ENCODE measurements at places on chromosomes 13 and 19.

DNA sequence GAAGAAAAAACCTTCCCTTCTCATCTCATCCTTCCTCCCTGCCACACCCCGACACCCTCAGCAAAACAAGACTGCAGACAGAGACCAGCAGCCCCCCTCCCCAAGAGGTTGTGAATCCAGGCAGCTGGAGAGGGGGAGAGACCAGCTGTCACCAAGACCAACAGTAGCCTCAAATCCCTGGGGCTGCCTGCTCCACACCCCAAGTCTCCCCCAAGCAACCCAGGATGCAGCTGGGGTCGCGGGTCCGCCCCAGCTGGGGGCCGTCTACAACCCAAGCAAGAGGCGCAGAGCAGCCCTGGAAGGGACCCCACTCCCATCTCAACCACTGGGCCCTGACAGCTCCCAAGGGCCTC is 7.1 kb downstream of the KLF16 start:
- no peak for DNase-seq

DNA sequence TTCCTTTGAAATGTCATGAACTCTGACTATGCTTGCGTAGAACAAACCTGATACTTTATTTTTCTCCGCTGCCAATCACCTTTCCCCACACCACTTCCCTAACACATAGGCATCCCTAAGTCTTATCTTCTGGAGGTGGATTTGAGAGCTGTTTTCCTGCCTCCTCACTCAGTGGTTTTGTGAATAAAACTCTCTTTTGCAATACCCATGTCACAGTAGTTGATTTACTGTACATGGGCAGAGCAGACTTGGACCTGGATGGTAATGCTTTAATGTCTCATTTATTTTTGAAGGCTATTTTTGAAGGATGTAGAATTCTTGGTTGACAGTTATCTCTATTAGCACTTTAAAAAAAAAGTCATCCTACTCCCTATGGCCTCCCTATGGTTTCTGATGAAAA is 881.8 kb downstream of the SLITRK5 start:
- DNase-seq, result no peak

DNA sequence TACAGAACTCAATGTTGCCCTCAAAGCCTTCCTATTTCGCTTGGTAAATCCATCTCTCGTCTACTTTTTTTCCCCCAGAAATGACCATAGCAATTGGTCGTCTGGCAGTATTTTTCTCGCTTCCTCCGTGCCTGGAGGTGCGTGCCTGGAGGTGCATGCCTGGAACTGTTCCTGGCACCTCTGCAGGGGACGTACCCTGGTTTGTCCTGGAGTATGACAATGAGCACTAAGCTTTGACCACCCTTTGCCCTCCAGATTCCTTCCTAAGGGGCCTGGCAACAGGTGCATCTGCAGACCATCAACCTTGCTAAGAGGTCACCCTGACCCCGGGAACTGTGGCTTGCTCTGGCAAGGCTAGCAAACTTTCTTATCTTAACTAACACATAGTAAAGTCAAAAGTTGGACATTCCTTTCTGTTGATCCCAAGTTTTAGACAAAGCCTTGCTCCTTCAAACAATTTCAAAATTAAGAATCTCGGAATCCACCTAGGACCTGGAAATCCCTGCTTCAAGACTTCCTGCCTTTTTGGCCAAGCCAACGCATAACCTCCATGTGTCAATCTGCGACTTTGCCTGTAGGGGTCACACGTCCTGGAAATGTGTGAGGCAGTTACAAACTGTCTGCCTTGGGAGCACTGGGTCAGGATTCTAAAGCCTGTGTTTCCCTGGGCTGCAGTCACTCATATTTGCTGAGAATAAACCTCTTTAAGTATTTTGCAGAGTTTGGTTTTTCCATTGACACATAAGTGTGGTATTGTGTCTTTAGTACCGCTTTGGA is 28.8 kb upstream of the TUBGCP3 start:
- DNase-seq, result no peak

DNA sequence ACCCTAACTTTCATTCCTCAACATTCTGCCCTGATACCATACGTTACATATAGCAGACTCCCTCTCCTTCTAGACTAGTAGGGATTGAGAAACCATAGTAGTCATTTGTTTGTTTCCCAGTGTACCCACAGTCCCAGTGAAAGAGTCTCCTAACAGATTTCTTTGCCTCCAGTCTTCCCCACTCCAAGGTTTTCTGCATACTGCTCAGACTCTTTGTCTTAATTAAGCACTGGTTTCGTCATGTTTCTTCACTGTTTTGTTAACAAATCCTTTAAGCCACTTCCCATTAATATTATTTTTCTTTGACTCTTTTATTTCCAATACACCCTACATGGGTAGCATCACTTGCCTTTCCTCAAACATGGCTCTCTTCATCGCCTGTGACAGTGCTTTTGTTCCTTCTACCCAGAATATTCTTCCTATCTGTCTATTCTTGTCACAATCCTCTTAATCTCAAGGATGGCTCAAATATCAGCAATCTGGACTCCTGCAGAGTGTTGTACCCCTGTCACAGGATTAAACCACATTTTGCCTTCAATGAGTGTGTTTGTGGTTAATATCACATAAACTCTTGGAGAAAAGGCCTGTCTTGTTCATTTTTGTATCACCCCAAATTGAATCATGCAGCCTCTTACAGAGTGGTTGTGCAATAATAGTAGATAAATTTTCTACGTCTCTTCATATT is 92.7 kb upstream of the KLF12 start:
- no peak for DNase-seq

GRCh38 chr19:4800591-4801081 is 9.1 kb downstream of the FEM1A start:
- no peak for DNase-seq

DNA sequence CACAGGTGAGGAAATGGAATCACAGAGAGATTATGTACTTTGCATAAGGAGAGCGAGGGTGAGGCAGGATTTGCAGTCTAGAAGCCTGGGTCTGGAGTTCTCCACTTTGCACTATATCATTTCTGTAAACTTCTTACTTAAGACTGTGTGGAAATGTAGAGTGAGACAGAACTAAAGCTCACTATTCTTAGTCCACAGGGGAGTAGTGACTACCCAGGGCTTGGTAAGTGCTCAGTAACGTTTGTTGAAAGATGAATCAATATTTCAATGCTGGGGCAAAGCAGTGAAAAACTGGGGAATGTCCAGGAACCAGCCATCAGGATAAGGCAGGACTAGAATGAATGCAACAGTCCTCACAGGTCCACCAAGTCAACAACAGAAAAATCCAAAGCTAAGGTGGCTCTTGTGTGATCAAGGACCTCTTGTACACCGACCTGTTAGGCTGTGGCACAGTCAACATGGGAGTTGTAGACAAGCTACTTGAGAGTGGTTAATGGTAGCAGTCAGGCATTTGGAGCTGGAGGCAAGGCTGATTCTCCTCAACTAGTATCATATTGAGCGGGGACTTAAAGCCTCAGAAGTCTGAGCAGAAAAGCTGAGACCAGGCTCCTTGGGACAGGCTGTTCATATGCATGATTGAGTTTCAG is 929 bp upstream of the TNFSF13B start:
- no peak for DNase-seq

DNA sequence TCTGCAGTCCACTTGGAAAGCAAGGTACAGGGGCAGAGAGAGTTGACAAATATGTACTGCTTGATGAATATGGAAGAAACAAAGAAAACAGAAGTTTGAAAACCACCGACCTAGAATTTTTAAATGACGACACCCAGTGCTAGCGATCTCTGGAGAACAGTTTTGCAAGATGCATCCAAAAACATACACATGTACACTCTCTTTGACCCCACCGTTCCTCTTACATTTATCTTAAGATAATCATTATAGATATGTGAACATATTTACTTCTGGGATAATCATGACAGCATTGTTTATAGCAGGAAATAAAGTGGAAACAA is 40.8 kb upstream of the IGSF23 start:
- DNase-seq, result no peak

DNA sequence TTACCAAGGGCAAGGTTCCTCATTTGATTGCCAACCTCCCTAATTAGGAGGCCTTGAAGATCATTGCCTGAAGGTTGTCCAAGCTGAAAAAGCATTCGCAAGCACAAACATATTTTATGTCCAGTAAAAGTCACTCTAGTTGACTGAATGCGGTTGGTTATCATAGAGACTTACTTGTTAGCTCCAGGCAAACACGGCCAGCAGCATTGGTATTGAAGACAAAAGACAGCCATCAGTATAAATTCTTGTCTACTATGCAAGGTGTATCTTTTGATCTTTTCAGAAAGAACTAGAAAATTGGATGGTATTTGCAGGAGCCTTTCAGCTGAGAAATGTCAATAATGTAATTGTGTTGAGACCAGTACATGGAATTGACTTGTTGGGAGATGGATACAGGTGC is 129.9 kb downstream of the GPC6 start:
- DNase-seq, result no peak

DNA sequence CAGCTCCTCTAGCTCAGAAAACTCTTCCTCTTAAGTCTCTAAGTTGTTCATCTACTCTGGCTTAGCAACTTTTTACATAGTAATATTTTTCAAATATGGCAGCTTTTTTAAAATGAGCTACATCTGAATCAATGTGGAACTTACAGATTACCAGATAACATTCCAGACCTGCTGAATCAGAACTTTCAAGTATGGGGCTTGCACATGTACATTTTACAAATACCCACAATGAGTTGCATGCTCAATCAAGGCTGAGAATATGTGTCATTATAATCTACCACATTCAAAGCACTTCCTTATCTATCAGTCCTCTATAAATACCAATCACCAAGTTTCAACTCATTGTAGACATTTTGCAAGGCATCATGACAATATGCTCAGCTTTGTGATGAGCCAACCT is 383.1 kb downstream of the FGF14 start:
- no peak for DNase-seq

- no peak for DNase-seq
Measured at GRCh38 chr19:49932731-49933131, 3.4 kb upstream of the NUP62 start.

DNA sequence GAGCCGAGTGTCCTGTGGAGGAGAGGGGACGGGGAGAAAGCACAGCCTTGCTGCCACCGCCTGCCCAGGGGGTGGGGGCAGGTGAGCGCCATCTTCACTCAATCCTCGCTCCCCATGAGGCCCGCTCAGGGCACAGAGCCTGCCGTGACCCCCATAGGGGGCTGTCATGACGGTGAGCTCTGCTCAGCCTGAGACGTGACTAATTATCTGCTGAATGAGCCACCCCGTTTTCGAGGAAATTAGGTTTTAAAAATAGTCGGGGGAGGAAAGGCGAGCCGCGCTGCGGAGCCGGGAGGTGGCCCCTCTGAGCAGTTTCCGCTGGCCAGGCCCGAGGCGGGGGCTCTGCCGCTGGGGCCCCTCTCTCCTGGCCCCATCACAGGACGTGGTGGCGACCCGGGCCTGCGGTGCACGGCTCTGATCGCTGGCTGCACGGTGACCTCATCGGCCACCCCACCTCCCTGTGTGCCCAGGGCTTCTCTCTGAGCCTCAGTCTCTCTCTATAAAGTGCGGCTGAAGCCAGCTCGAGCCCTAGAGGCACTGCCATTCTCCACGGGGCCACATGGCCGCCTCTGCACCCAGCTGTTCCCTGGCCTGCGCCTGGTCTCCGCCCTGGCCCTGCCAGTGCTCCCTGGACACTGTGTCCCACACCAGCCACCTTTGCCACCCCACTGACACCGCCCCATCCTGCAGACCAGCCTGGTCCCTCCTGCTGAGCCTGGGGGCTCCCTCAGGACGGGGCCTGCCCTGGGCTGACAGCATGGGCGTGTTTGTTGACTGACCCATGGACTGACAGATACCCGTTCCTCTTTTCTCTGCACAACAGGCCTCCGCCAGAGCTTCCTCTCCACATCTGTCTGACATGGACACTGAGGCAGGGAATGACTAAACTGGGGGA is 28.3 kb downstream of the PIP5K1C start:
- DNase-seq, result no peak

DNA sequence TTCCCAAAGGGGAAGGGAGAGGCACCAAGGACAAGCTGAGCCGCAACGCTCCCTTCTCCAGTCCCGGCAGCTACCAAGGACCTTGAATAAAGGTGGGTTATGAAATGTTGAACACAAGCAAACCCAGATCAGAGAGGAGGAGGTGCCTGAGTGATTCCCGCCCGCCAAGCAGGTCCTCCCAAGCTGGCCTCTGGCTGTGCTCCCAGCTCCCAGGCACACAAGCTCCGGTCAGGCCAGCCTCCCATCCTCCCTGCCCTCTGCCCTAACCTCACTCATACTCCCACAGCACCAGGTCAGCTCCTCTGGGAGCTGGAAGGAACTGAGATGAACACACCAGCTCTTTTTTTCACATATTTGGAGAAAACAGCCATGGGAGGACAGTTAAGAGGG is 3.7 kb downstream of the NAPA start:
- DNase-seq, result no peak

DNA sequence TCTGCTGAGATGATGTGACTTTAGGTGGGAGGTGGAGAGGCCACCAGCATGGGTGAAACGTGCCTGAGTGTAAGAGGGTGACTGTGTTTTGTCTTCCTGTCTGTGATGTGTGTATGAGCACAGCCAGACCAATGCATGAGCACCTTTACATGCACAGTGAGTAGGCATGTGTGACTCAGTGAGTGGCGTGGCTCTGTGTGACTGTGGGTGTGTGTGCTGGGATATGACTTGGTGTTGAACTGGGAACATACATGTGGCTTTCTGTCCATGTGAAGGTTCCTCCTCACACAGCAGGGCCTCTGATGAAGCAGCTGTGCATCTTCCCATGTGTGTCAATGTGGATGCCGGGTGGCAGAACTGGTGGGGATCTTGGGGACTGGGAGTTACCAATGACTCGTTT is 19.9 kb upstream of the LGALS13 start:
- DNase-seq, result no peak

DNA sequence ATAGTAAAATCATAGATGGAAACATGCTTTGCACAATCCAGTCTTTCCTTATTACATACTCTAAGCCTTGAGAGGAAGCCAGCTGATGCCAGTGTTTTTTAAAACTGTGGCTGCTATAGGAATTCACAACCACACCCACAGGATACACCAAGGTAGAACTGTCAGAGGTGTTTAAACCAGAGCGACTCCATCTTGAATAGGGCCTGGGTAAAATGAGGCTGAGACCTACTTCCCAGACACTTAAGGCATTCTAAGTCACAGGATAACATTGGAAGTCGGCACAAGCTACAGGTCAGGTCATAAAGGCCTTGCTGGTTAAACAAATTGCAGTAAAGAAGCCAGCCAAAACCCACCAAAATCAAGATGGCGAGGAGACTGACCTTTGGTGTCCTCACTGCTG is 1.7 kb downstream of the SCGB2B2 start:
- no peak for DNase-seq
